CD4-positive, alpha-beta T cell treated with Interleukin-15 for 4 hours (primary cell): ENCODE measurements at places on chromosomes 5 and 9.

GRCh38 chr5:129445379-129445778, 14.7 kb upstream of the ADAMTS19 start:
- DNase-seq: no peak

GRCh38 chr5:147223948-147224791, 10.7 kb upstream of the STK32A start:
- no peak for DNase-seq

DNA sequence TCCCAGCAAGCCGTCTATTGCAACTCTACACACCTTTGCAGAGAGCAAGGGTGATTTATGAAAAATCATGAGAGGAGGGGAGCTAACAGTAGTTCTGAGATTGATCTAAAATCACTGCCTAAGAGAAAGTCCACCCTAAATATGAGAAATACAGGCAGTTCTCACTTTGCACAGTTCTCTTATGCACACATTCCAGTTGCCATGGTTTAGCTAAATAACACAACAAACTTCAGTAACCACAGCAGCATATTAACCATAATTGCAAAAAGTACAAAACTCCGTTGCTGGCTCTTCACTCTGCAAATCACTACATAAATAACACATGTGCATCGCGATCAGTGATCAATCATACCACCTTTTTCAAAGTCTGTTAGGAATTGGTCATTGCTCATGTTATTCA, 31.1 kb downstream of the PGGT1B start:
- DNase-seq: no peak

- no peak for DNase-seq
Observed at GRCh38 chr9:111429175-111429574, 55.0 kb downstream of the ECPAS start.

DNA sequence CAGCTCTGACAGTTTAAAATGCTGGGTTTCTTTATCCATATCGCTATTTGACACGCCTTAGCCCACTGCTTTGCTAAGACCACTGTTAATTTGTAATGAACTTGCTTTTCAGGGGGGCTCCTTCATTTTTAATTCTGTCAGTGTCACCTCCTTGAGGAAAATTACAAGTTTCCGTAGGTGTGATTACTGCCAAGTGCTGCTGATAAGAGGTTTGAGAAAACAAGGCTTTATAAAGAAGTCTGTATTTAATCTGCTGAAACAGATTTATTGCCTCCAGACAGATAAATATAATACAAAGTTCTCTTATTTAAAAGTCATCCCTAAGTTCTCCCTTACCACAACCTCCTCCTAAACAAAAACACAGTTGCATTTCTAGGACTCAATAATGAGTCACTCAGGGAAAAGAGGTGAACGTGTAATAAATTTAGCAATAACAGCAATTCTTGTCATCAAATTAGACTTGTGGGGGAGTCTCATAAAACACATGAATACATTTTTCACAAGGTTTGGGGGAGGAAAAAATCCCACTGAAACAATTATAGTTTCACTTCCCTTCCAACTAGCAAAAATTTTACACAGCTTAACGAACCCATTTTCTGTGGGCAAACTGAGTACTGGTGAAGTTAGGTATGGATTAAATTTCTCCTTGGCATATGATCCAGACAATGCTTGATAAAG, 72.8 kb downstream of the MAPKAP1 start:
- DNase-seq: no peak

- DNase-seq: no peak
Observed at GRCh38 chr5:96609369-96609768, 52.8 kb upstream of the CAST start.

- DNase-seq: no peak
Observed at GRCh38 chr5:111415053-111415452, 97.3 kb downstream of the STARD4 start.

GRCh38 chr9:135611142-135611874, 28.0 kb downstream of the GLT6D1 start:
- DNase-seq: no peak

DNA sequence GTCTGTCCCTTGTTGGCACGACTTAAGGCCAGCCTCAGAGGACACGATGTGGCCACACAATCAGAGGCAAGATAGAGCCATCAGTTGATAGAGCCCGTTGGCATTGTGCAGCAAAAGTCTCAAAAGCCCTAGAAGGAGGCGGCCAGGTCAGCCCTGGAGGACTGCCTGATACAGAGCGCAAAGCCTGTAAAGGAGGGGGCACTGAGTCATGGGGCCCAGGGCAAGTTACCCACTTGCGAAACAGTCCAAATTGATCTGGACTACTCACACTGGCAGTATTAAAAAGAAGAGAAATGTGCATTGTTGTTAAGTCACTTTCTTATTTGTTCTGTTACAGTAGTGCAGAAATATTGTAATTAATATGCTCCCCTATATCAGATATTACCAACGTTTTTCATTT, 51.5 kb downstream of the KLF9 start:
- no peak for DNase-seq

- no peak for DNase-seq
Observed at GRCh38 chr5:50807661-50808060, 141.2 kb downstream of the PARP8 start.

- DNase-seq: no peak
Observed at GRCh38 chr5:71810023-71810422, 90.9 kb downstream of the CARTPT start.

- no peak for DNase-seq
Observed at GRCh38 chr5:23631302-23632045, 124.1 kb downstream of the PRDM9 start.

DNA sequence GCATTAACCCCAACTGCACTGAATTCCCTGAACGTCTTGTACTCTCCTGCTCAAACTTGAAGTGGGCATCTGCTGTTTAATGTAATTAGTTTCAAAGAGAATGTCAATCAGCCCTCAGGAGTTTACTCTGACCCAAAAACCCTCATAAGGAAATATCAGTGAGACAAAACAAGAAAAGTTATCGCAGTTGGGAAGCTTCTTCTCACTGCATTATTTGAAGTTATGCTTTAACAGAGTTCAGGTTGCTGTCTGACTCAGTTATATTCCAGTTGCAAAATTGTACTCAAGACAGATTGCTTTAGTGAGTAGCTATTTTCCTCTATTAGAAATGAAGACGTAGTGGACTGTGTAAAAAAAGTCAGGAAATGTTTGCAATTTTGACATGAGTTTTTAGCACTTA, 52.1 kb downstream of the PPIC start:
- no peak for DNase-seq

DNA sequence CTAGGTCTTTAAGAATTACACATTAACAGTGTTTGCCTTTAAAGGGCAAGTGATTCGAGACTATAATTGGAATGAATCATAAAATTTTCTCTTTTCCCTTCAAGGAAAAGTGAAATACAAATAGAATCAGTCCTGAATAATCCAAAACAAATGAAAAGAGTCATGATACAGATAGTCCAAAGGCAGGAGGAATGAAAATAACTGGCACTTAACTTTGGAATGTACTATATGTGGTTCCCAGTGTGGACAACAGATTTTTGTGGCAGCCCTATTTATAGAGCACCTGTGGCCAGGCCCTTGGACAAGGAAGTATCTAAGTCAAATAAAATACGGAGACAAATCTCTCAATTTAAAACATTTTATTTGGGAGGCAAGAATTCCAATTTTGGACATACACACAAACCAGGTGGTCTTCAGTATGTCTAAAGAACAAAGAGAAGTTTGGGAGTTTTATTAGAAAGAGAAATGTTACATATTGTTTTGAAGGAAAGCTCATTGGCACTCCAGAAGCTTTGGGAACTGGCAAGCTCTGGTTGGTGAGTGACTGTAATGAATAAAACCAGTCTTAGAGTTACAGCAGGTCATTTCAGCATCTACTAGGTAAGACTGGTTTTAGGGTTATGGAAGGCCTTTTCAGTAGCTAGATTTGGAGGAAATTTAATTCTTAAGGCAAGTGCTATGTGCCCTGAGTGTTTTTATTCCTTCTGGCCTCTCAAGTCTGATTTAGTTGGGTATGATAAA, 116.0 kb upstream of the PAM start:
- no peak for DNase-seq

- DNase-seq: no peak
Observed at GRCh38 chr9:107173422-107174180, 109.5 kb upstream of the RAD23B start.

GRCh38 chr9:6671416-6671815, 25.9 kb upstream of the GLDC start:
- DNase-seq: no peak

DNA sequence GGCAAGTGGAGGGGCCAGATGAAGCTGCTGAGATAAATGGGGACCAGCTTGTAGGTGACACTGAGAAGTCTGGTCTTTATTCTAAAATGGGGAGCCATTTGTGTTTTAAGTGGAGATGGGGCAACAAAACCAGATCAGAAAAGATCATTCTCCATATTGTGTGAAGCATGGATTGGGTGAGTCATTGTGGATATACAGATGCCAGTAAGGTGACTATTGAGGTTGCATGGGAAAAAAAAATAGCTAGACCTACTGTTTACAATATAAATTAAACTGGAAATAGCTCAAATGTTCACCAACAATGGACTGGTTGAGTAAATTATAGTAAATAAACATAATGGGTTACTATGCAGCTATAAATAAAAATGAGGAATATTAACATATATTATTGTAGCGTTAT, 5.4 kb upstream of the MAP1B start:
- DNase-seq: no peak

GRCh38 chr9:128293091-128293490, 17.0 kb downstream of the SWI5 start:
- DNase-seq: no peak

GRCh38 chr9:15635752-15636151, 82.9 kb downstream of the CCDC171 start:
- DNase-seq: no peak

GRCh38 chr9:104247899-104248460, 153.9 kb downstream of the SMC2 start:
- no peak for DNase-seq

DNA sequence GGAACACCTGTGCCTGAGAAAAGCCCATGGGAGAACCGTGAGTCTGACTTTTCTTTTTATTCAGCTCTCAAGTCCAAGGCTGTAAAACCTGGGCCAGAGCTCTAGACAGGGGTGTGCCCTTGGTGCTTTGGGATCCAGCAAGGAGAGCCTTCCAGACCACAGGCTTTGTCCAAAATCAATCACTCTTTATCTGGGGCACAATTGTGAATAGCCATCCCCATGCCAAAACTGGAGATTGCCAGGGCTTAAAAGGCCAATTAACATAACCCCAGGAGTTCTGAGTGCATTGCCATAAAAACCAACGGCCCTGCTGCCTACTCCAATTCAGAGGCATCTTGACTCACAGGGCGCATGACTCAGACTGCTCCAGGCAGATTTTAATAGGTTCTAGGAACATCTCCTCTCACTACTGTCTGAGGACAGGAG, 391.8 kb downstream of the ARHGEF28 start:
- no peak for DNase-seq

GRCh38 chr5:135308752-135309151, 90.3 kb downstream of the MACROH2A1 start:
- DNase-seq: no peak

- no peak for DNase-seq
Observed at GRCh38 chr9:128185979-128186965, 5.1 kb downstream of the CIZ1 start.
